Activated CD8-positive, alpha-beta T cell treated with anti-CD3 and anti-CD28 coated beads, Interleukin-2, amount 10 ng/mL, durations not matched to agents 7 days and 5 days (primary cell): ENCODE measurements at places on chromosomes 2 and 18.

GRCh38 chr2:58569475-58570185 lies 328.5 kb upstream of the FANCL start:
- H3K27ac ChIP-seq, result no peak overlapping the region
- H3K4me1 ChIP-seq, result peaks cover 18% of the 10 kb centered on the region
- H3K27me3 ChIP-seq, result peaks cover 4% of the 10 kb centered on the region
- H3K36me3 ChIP-seq, result no peaks in the 10 kb centered on the region
- no peak overlapping the region for H3K4me3 ChIP-seq

DNA sequence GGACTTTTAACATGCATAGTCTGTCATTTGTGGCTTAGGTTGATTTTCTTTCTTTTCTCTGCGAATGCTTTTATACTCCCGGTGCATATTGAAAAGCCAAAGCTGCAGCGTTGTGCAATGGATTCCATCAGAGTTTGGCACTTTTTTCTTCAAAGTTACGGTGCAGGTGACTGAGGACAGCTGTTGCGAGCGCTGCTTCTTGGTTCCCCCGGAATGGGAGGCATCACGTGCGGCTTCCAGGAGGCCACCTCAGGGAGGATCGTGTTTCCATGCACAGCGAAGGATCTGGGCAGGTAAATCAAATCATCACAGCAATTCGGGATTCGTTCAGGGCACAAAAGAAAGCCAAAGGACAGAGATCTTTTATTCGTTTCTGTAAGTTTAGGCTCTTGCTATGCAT lies 109.6 kb upstream of the ALKAL2 start:
- H3K4me3 ChIP-seq, result no peak overlapping the region
- H3K4me1 ChIP-seq, result peaks cover 22% of the 10 kb centered on the region
- no peak for DNase-seq
- H3K27ac ChIP-seq, result no peak overlapping the region
- peaks cover 2% of the 10 kb centered on the region for H3K27me3 ChIP-seq

DNA sequence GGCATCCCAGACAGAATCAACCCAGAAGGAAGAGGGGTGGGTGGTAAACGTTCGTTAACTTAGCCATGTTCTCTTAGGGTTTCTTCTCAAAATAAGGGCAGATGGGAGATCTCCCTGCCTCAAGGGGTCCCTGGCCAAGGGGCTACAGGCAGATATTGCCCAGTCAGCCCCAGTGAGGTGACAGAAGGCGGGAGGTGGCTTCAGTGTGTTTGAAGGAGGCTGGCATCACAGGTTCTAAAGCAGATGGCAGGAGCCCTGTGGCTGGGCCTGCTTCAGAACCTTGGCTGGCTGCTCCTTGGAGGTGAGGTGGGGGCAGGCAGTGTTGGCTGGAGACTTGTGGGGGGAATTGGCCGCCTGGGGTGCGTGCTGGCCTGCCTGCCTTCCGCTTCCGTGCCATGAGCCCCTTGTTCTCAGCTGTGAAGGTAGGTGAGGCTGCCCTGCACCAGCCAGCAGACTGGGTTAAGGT lies 23.5 kb downstream of the HPCAL1 start:
- H3K4me1 ChIP-seq, result peaks cover 45% of the 10 kb centered on the region
- no peaks in the 10 kb centered on the region for H3K27me3 ChIP-seq
- H3K27ac ChIP-seq, result no peak overlapping the region
- H3K4me3 ChIP-seq, result no peak overlapping the region
- DNase-seq, result no peak
- H3K36me3 ChIP-seq, result peaks cover 22% of the 10 kb centered on the region

GRCh38 chr2:227510620-227510958 lies 38.6 kb downstream of the AGFG1 start:
- H3K4me3 ChIP-seq, result no peak overlapping the region
- no peak overlapping the region for H3K27ac ChIP-seq
- DNase-seq, result no peak
- H3K36me3 ChIP-seq, result peaks cover 7% of the 10 kb centered on the region
- H3K4me1 ChIP-seq, result peaks cover 14% of the 10 kb centered on the region

DNA sequence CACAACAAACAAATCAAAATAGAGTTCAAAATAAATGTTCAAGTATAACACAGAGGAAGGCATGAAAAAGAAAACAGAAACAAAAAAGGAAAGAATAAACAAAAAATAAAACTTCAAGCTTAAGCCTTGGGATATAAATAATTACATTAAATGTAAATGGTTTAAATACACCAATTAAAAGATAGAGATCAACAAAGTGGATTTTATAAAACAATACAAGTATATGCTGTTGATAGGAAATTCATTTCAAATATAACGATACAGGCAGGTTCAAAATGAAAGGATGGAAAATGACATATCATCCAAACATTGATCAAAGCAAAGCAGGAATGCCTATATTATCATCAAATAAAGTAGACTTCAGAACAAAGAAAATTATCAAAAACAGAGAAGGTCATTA lies 16.7 kb downstream of the EXOC6B start:
- DNase-seq, result no peak
- peaks cover 19% of the 10 kb centered on the region for H3K36me3 ChIP-seq
- H3K4me3 ChIP-seq, result no peak overlapping the region
- H3K27ac ChIP-seq, result no peak overlapping the region

DNA sequence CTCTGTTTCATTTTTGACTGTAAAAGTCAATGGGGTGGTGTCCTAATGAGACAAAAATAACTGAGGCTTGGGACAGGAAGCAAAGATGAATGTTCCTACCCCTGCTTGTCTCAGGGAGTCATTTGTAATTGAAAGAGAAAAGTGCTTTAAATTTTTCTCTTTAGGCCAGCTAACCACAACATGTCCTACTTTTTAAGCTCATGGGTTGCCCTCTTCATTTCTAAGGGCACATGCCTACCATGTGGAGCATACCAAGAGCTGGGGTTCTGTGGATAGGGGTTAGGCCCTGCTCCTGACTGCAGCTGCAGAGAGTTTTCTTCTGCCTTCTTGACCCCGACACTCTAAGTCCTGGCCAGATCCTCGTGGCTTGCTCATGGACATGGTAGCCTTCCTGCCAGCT lies 96.8 kb upstream of the ARL4C start:
- no peak for DNase-seq
- H3K27me3 ChIP-seq, result peaks cover 7% of the 10 kb centered on the region
- H3K4me1 ChIP-seq, result no peaks in the 10 kb centered on the region
- H3K36me3 ChIP-seq, result no peaks in the 10 kb centered on the region
- H3K4me3 ChIP-seq, result no peak overlapping the region

DNA sequence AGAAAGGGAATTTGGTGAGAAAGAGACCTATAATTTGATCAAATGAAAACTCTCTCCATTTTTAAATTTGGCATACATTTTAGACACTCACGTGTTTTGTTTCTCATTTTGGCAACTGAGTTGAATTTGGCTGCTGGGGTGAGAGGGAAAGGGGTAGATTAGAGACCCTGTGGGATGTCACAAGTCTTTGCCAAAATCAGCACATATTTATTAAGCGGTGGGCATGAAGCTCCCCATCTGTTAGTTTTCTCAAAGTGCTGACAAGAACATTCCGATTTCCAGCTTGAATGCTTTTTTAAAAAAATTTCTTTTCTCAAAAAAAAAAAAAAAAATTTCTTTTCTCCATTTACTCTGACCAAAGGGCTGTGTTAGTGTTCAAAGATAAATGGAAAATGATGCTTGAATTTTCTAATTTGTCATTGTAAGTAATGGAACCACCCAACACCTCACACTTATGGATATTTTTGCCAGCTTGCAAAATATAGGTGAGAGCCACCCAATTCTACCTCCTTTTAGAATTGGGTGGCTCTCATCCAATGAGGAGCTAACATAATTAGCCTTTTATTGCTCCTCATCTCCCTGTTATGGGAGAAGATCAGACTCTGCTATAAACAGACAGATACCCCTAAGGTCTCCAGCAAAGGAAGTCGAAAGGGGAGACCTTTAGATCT lies 222.9 kb upstream of the FN1 start:
- no peak overlapping the region for H3K27ac ChIP-seq
- no peaks in the 10 kb centered on the region for H3K4me1 ChIP-seq
- H3K27me3 ChIP-seq, result peaks cover 2% of the 10 kb centered on the region
- no peaks in the 10 kb centered on the region for H3K36me3 ChIP-seq

DNA sequence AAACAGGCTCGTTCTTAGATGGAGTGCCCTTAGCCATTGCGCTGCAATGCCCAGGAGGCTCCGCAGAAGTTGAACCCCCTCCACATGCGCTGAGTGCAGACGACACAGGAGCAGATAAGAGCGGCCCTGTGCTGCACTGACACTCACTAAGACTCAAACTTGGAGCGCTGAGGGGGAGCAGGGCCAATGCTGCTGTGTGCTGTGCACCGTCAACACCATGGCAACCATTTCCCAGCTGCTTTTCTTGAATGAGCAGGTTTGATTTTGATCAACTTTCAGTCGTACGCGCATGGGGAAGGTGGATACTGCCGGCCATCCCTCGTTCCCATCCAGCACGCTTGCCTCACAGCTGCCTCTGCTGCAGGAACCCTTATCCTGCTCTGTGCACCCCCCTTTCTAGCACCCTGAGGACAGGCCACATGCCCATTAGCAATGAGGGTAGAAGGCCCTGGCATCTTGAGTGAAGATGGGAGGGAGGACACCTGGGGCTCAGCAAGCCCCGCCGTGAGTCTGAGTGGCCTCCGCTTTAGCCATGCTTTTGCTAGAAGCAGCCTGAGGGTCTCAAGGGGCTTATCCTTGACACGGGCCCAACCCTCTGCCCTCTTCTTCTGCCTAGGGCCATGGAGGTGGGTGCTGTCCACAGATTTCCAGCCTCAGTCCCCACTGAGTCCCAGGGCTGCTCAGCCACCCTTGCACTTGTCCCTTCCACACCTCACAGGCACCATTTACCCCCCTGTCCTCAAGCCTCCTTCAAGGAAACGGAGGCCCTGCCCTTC lies 271.9 kb downstream of the PHLPP1 start:
- H3K4me3 ChIP-seq, result no peak overlapping the region
- no peaks in the 10 kb centered on the region for H3K36me3 ChIP-seq
- DNase-seq, result no peak
- H3K27me3 ChIP-seq, result peaks cover 7% of the 10 kb centered on the region
- no peak overlapping the region for H3K27ac ChIP-seq
- H3K4me1 ChIP-seq, result peaks cover 7% of the 10 kb centered on the region

- H3K36me3 ChIP-seq, result no peaks in the 10 kb centered on the region
- no peak for DNase-seq
- H3K27me3 ChIP-seq, result peaks cover 10% of the 10 kb centered on the region
- H3K4me3 ChIP-seq, result no peak overlapping the region
- no peak overlapping the region for H3K27ac ChIP-seq
These were observed 122.3 kb upstream of the RAB6C start for GRCh38 chr2:129857200-129857599.

DNA sequence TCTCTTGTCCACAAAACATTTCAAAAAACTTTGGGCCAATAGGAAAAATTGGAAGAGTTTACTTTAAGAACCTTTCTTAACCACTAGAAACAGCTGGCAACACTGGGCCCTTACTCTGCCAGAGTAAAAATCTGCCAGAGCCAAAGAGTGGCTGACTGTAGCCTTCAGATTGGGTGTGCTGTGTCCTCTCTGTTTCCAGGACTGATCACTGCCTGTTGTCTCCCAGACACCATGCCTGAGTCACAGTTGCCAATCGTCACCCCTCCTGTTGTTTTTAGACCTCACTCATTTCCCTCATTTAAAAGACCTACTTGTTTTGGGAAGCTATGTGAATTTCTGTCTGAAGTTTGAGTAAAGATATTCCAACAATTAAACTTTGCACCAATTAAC lies 159.1 kb downstream of the PPP1R1C start:
- no peak overlapping the region for H3K27ac ChIP-seq
- no peak overlapping the region for H3K4me3 ChIP-seq
- H3K36me3 ChIP-seq, result no peaks in the 10 kb centered on the region
- no peaks in the 10 kb centered on the region for H3K4me1 ChIP-seq
- peaks cover 4% of the 10 kb centered on the region for H3K27me3 ChIP-seq
